ENCODE measurements at places on chromosomes 4 and X. TPM values are rescaled to one million over a fixed set of nuclear protein-coding genes. Genes with fewer than 3 reads are reported as not detected.

DNAJB14 gene
- polyA plus RNA-seq, result 21.6 TPM

- DNase-seq, result no peak
These were observed 37.6 kb downstream of the TAB3 start for GRCh38 chrX:30851449-30851848.

GRCh38 chrX:43974741-43975465, 1.7 kb upstream of the NDP start:
- DNase-seq, result no peak

- no peak for DNase-seq
These were observed 125.2 kb upstream of the KLHL4 start for GRCh38 chrX:87392369-87392768.

GRCh38 chr4:14131335-14131734, 503.8 kb upstream of the BOD1L1 start:
- no peak for DNase-seq

DNA sequence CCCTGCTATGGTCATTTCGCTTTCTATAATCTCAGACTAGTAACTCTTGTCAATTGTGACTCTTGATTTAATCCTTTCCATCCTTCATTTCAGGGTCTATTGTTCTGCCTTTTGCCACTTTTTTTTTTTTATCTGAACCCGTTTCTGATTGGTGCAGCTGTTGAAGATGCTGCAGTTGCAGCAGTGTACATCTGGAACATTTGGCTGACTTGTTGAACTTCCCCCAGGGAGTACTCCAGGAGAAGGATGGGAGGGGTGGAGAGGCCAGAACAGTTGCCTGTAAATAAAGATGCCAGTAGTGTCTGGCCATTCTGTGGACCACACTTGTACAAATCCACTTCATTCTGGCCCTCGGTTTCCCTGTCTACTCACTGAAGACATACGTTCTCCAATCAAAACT, 1.0 kb upstream of the EDA start:
- no peak for DNase-seq

DNA sequence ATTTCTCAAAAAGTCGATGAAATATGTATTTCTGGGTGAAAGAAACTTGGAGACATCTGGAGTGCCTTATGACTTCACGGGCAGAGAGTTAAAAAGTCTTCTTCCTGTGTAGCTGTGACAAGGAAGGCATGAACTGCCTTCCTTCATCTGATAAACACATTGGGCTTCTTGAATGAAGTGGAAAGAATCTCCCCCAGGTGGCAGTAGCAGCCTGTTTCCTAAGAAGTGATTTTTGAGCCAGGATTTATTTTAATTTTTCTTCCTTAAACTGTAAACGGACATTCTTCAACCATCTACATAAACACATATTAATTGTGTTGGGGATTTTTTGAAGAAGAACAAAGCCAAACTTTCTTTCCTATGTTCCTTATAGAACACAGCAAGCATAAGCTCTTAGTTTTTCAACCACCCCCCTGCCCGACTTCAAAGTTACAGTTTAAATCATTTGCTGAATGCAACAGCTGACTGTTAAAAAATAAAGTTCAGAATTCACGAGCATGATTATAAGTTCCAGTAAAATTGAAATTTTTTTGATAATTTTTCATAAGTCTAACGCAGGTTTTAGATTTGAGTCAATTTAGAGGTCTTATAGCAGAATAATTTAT, 980 bp upstream of the GIMD1 start:
- peak; percentile 89 for DNase-seq

TCEAL6 gene
- not detected for polyA plus RNA-seq

- DNase-seq, result peak; percentile 7
These were observed 10.1 kb downstream of the ANXA3 start for GRCh38 chr4:78561677-78562076.

FHDC1 gene
- polyA plus RNA-seq, result 9.9 TPM

DNA sequence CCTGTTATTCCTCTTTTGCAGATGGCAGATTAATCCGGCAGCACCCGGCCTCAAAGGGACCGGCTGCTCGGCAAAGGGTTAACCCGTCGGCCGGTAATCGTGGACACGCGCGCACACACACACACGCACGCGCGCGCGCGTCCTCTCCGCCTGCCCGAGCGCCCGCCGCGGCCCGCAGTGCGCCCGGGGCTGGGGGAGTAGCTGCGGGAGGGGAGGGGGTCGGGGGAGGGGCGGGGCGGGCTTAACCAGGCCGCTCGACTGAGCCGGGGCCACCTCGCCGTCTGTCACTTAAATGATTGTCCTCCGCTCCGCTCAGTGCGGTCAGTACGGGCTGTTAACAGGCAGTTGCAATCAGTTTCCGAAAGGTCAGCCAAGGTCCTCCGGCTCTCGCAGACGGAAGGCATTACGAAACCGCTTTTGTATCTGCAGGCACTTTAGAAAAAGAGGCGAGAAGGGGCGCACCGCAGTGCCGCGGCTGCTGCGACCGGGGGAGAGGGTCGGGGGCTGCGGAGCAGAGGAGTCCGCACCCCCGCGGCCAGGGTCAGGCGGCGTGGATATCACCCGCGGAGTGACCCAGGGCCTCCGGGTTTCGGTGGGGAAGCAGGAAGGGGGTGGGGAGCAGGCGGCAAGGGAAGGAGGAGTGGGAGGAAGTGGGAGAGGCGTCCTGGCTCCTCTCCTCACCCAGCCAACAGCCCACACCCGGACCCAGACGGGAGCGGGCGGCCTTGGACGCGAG, 57.3 kb upstream of the BCOR start:
- DNase-seq, result no peak

DNA sequence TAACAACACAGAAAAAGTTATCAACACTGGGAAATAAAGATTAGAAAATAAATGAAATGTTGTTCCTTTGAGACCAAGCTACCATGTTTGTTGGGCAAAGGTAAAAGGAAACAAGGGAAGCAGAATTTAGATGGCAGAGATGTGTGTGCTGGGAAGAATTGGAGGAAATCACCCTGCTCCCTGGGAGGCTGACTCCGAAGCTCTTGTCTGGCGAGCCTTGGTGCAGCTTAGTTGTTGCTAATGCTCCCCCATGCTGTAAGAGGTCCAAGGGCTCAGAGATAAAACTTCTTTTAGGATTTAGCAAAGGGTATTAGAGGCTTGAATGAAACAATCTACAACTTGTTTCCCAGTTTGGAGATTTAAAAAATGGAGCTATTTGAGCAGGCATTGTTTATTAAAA, 123.8 kb upstream of the DDIT4L start:
- DNase-seq, result no peak
